Activated CD8-positive, alpha-beta memory T cell treated with anti-CD3 and anti-CD28 coated beads for 1 hour (primary cell): ENCODE measurements at places on chromosomes 7 and 10.

DNA sequence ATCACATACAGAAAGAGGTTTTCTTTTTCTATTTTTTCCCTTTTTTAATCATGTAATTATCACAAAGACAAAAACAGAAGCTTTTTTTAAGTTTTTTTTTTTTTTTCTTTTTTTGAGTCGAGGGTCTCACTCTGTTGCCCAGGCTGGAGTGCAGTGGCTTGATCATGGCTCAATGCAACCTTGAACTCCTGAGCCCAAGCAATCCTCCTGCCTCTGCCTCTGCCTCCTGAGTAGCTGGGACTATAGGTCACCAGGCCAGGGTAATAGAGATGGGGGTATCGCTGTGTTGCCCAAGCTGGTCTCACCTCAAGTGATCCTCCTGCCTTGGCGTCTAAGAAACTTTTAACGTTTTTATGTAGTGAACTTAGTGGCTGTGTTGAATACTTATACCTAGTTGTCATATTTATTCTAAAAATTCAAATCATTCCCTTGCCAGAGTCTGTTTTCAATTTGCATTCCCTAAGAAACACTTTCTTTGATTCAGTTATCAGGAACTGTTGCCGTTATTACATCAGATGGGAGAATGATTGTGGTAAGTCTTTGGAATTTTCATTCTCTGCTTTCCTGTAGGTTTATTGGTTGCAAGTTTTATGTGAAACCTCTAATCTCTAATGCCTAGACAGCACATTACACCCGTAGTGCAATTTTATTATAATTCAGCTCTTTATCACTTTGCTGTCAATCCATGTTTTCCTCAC lies 1.3 kb downstream of the LSM8 start:
- no peak for DNase-seq

DNA sequence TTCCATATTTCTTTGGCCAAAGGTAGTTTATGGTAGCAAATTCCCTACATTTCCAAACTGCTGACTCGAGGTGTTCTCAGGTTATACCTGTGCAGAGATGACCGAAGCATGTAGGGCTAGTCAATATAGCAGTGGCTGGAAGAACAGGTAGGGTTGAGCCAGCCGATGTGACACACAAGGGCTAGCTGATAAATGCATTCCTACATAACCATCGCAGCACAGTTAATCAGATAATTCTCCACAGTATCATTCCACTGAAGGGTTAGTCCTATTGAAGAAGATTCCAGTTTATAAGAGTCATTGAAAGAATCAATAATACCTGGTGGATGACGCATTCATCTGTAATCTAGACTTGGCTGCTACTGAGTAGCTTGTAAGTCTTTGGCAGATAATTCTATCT lies 220.0 kb downstream of the KIF20B start:
- no peak for DNase-seq

GRCh38 chr7:151251689-151252560 lies 3.4 kb upstream of the SMARCD3 start:
- no peak for DNase-seq

DNA sequence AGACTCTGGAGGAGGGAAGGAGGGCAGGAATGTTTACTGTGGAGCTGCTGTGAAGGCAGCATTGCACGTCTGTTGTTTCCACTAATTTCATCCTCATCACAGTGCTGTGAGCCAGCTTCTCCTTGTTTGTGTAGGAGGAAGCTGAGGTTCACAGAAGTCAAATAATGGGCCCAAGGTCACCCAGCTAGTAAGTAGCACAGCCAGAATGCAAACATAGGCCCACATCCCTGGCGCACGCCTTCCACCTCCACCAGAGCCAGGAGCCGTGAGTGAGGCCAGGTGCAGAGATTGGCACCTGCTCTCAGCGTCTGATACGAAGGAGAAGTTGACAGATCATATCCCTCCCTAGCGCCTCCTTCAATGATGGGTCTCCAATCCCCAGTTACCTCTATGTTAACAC lies 93.6 kb downstream of the HTR5A start:
- DNase-seq: no peak

DNA sequence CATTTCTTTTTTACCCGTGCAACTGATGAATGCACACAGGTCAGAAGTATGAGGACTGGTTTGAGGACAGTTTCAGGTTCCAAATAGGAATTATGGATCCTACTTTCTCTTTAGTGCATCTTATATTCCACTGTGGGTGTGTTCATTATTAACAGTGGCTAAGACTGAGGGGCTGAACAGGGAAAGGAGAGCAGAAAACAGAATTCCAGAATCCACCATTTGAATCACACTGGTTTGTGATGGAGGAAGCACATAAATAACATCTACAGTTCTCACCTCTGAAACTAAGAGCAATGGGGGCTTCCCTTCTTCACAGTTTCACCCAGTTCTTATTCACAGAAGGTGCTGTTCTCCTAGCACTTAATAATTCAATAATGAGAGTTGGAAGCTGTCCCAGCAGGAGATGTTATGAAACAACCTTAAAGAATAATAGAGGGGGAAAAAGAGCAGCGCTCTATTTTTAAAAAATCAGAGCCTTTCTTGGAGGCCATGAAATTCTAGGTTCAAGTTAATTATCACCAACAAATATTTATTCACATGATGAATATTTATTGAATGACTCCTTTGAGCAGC lies 205.1 kb downstream of the CREB5 start:
- DNase-seq: no peak

GRCh38 chr10:104690959-104691358 lies 49.9 kb downstream of the SORCS3 start:
- no peak for DNase-seq

GRCh38 chr10:34370126-34370525 lies 445.0 kb downstream of the PARD3 start:
- DNase-seq: no peak

DNA sequence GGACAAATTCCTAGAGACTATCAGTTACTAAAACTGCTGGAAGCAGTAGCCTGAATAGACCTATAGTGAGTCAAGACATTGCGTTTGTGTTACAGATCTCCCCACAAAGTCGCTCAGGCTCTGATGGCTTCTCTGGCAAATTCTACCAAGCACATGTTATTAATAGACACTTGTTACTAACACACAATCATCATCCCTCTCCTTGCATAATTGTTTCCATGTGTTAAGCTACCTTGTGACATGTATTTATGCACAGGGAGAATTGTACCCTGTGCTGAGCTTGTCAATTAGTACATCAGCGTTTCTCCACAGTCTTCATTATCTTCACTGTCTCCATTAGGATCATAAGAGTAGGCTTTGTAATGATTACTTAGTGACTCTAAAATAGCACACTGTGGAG lies 31.2 kb downstream of the DYNC2I1 start:
- DNase-seq: no peak

- no peak for DNase-seq
These were observed 64.3 kb upstream of the GPR22 start for GRCh38 chr7:107405559-107405958.

- DNase-seq: no peak
These were observed 2.3 kb upstream of the MCU start for GRCh38 chr10:72689660-72690059.

DNA sequence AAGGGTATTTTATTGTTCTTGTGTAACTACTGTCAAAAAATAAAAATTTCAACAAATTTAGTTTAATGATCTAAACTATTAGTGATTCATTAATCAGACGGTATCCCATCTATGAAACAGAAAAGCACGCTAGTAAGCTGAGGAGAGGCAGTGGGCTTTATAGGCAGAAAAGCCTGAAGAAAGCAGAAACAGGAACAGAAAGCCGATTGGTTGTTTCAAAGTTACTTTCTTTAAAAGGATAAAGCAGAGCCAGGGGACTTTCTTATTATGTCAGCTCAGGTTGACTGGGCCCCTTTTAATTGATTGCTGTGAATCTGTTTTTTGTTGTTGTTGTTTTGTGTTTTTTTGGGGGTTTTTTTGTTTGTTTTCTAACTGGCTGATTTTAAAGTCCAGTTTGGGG lies 105.5 kb downstream of the TES start:
- DNase-seq: no peak

DNA sequence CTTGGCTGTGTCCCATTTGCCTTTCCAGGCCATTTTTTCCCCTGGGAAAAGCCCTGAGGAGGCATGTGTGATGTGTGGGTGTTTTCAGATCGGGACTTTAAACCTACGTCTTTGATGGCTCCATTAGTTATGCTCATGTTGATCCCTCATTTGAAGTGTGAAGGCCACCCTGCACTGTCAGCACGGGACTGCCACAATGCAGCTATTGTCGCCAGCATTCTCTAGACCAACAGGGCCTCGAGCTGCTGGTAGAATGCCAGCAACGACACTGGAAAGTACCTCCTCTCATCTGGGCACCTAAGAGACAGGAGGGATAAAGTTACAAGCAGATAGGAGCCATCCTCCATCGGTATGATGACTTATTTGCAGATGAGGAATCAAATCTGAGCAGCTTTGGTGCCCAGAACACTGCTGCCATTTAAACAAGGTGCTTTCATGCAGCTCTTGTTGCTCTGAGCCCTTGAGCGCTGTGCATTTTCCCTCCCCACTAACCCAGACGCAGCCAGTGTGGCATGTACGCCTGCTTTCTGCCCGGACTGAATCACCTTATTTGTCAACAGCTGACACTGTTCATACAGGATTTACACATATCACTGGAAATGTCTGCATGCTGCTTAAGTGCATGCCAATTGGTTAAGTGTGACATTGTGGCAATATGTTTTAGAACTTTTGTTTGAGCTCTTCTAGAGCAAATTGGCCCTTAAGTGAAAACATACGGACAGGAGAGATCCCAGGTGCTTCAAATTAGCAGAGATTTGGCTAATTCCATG lies 175.0 kb upstream of the PITRM1 start:
- DNase-seq: no peak

DNA sequence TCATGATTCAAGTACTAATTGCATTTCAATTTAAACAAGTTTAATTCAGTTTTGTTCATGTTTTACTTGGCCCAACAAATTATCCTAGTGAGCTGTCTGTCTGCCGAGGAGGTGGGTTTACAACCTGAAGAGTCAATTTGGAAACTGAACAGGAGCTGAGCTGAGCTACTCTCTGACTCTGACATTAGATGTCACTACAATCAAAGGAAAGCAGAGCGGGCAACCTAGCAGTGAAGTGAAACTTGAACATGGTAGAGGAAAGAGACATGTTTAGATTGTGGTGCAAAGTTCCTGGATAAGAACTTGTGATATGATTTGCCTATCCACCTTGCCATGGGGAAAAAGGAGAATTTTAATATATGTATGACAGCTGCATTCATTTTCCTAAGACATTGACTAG lies 9.6 kb upstream of the AGR3 start:
- DNase-seq: no peak

DNA sequence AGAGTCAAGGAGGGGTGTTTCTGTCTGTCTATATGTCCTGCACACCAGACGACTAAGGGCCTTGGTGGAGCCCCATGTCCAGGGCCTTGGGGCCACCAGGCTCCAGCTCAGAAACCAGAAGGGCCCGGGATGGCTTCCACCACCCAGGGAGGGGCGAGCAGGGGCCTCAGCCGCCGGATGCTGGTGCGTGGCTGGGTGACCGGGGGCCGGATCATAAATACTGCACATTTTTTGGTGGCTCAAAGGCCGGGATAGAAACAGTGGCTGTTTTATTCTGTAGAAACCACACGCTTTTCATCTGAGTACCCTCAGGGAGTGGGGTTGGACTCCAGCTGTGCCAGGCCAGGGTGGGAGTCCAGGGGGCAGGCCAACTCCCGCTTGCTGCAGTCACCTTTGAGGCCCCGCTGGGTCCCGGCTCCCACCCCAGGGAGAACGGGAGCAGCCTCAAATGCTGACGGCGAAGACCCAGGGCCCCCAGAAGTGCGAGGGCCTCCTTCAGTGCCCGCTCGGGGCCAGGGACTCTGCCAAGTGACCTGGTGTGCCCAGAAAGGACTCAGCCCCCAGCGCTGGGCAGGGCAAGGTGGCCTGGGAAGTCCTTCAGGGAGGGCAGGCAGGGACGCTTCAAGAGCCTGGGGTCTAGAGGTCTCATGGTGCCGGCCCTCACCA lies 28.2 kb downstream of the PDGFA start:
- no peak for DNase-seq

- no peak for DNase-seq
These were observed 53.7 kb downstream of the IKZF1 start for GRCh38 chr7:50358041-50358705.

DNA sequence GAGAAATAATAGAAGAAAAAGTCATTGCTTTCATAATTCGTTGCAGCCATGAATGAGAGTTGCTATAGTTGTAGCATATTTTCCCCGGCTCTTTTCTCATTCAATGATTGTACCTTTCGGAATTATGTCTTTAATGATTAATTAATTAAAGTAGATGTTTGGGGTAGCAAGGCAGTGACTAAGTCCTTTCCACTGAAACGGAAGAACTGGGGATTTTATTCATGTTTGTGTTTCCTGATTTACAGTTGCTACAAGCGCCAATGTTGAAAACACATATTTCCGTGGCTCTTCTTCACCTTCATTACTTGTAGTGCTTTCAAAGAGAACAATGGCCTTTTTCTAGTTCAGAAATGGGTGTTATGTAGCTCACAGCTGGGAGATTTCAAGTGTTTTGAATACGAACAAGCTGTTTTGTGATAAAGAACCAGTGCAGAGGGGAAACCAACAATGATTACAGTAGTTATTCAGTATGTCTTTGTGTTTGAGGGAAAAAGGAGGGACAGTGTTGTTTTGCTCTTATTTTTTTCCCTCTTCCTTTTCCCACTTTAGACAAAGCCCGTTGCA lies 153.5 kb downstream of the NSUN6 start:
- no peak for DNase-seq

DNA sequence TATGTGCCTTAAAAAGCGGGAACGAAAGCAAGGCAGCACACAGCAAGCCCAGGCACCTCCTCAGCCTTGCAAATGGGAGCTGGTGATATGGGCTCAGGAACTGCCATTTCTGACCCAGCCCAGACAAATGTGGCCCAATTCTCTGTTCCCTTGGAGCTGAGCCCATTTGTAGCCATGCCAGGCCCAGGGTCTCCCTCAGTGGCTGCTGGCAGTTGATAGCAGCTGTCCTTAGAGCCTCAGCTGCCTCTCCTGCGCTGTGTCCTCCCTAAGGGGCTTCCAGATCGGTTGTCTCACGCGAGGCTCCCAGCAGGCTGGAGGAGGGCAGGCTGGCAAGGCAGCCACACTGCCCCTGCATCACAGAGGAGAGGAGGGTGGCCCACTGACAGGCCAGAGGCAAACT lies 275.8 kb downstream of the KCNMA1 start:
- DNase-seq: no peak

DNA sequence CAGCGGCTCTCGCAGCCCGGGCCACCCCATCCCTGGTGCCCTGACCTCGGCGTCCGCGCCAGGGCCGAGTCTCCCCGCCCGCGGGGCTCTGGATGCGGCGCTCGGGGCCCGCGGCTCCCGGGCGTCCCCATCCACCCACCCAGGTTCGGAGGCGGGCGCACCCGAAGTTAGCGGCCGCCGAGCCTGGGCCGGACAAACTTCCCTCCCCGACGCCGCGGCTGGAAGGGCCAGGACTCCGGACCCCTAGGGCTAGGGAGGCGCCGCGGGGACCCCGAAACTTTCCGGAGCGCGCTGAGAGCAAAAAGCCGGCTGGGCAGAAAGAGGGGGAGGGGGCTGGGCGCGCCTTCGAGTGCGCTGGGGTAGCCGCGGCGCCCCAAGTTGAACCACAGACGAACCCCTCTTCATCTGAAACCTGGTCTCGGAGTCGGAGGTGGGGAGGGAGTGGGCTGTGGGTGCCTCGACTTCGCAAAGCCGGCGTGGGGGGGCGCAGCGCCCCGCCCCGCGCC lies 3.7 kb upstream of the ELFN1 start:
- DNase-seq: no peak

- DNase-seq: no peak
These were observed 214.7 kb downstream of the ELFN1 start for GRCh38 chr7:1884583-1885350.
